Fibroblast of skin of abdomen (primary cell): ENCODE measurements at places on chromosomes 11 and 22.
A peak's percentile ranks its signal among the peaks of the same experiment; 100 is the strongest.

GRCh38 chr11:94623120-94623735 lies 56.1 kb downstream of the PIWIL4 start:
- DNase-seq: peak; percentile 74

- DNase-seq: no peak
Observed at GRCh38 chr22:30881361-30882183, 87.0 kb downstream of the MORC2 start.

- no peak for DNase-seq
Observed at GRCh38 chr11:2400762-2401435, 349 bp downstream of the TSSC4 start.

DNA sequence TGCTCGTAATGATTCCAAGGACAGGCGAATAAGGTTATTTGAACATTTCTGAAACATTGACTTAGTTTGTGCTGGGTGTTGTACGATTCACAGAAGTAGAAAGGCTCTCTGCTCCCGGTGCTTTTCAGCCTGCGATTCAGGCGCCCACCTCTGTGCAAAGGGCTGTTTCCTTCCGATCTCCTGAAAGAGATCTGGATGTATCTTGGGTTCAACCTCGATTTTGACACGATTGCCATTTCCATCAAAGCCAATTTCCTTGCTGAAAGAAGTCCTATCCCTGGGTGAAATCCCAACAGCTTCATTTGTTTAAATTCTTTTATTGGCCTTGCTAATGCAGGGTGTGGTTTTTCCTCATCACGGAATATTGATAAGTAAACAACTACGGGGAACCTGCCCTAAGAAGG lies 1.1 kb upstream of the ZC3H12C start:
- no peak for DNase-seq

DNA sequence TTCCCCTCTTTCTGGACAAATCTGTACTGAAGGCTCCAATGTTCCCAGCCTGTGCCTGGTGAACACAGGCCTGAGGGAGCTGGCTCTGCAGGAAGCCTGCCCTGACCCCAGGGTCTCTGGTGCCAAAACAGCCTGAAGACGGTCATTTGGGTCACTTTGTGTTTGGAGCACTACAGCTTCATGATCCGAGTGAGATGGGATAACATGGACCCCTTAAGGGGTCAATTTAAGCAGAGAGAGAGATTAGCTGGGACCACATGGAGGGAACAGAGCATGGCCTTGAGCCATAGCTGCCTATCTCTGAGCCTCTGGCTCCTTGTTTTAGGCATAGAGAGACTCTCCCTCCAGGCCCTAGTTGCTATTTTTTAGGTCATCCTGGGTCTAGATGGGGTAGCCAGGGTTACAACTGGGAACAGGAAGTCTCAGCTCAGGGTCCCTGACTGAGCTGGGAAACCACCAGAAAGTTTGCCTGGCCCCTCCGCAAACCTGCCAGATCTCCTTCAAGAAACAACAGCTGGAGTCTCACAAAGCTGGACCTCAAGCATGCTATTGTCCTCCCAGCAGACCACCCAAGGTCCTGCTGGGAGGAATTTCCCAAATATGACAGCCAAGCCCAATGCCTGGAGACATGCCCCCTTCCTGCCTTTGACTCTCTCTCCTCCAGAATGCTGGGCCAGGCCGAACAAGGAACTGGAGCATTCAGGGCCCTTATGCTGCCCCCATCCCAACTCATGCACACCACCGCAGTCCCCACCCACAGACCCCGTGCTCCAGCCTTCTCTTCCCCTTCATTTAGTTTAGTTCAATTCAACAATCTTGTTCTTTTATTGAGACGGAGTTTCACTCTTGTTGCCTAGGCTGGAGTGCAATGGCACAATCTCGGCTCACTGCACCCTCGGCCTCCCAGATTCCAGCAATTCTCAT lies 4.0 kb downstream of the SLCO2B1 start:
- DNase-seq: no peak

DNA sequence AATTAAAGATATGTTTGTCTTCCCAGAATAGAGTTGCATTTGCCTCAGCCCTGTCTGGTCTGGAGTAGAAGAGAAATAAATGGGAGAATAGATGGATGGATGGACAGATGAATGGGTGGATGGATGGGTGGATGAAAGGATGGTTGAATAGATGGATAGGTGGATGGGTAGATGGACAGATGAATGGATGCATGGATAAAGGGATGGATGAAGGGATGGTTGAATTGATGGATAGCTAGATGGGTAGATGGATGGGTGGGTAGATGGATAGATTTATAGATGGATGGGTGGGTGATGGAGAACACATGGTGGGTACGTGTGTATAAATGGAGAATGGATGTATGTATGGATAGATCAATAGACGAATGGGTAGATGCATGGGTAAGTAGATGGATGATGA lies 8.5 kb downstream of the CRYBB1 start:
- no peak for DNase-seq

GRCh38 chr11:92703449-92703830 lies 266.0 kb upstream of the MTNR1B start:
- DNase-seq: peak; percentile 58

DNA sequence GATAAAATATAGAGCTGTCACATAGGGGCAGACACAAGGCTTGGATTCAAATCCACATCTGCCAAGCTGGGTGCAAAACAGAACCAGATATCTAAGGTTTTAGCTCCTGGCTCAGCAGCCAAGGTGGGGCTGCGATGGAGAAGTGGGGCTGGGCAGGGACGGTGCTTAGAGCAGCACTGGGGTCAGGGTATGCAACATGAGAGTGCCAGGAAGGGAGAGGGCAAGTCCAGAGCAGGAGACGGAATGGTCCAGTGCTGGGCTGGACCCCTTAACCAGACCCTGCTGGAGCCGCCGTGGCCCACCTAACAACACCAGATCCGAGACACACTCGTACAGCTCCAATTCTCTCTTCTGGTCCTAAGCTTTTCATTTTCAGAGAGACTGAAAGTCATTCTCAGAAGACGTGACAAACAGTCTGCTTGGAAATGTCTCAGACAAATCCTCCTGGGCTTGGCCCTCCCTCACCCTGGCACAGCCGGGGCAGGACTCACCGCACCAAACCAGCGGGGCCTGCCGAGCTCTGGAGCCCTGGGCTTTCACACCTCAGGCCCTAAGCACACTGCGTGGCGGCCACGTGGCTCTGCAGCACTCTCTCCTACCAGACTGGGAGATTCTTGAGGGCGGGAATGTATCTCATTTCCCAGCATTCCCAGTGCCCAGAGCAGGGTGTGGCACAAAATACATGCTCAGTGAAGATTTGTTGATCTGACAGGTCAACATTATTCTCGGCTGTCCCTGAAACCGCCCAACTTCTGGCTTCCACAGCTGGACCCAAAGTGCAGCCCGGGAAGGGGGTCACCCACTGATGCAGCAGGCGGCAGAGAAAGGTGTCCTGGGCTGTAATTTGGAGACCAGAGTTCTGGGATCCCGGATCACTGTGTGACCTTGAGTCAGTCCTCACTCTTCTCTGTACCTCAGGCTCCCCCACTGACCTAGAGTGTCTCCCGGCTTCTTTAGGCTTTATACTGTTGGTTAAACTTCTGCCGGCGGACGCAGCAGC lies 11.6 kb downstream of the LRRC32 start:
- DNase-seq: no peak

DNA sequence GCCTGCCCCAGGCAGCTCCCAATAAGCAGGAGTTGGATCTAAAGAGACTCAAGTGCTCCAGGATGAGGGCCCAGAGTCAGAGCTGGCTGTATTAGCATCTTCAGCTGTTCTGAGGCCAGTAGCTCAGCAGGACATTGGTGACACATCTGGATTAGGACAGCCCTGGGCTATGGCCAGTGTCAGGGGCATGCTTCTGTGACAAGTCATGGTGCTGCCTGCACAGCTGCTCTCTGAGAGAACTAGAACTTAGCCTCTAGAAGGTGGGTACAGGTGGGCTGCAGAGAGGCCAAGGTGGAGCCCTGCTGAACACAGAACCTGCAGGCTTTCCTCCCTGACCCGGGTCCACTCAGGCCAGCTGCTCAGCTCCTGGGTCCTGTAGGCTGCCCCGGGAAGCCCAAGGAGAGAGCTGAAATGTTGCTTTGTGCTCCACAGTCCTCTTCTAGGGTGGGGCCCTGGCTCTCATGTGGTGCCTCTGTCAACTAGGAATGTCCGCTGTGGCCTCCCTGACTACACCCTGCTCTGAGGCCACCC lies 426.9 kb downstream of the SOX6 start:
- no peak for DNase-seq

- no peak for DNase-seq
Observed at GRCh38 chr11:59259867-59260475, 47.2 kb upstream of the MPEG1 start.

- DNase-seq: no peak
Observed at GRCh38 chr11:8360086-8360828, 96.6 kb upstream of the LMO1 start.

- DNase-seq: no peak
Observed at GRCh38 chr11:95991101-95991500, 67.2 kb upstream of the MTMR2 start.

- DNase-seq: no peak
Observed at GRCh38 chr11:112610996-112611750, 350.0 kb upstream of the NCAM1 start.
